ENCODE measurements at places on chromosomes 3 and 15.
A peak's percentile ranks its signal among the peaks of the same experiment; 100 is the strongest.

GRCh38 chr3:128554100-128554464 lies 61.1 kb upstream of the GATA2 start:
- DNase-seq, result no peak

DNA sequence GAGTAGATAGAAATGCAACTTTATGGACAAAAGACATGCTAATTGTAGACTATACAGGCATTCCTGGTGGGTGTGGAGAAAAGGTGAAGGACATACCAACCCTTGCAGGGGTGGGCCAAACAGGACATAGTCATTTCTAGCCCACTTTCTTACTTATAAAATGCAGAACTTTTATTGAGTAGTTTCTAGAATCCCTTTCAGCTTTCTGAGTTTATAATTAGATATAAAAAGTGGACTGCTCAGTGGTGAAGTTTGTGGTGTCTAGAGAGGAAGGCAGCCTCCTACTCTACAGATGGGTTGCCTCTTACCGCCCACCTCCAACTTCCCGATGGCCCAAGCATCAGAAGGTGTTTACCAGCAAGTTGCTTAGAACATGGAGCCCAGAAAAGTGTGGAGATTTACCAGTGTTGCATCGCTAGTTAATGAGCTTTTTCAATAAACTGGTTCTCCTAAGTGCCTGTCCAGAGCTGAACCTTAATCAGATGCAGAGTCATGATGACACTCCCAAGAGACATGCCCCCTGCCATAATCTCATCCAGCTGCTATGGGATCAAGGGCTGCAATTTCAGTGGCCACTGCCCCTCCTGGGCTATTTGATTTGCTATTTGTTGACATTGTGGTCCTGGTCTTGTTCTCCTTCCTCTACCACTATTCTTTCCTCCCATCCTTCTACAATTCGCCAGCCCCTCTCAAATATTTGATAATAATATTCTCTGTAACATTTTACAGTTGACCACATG lies 77.5 kb upstream of the STRIT1 start:
- DNase-seq, result no peak

- DNase-seq, result no peak
Measured at GRCh38 chr3:30302027-30302426, 304.4 kb upstream of the TGFBR2 start.

DNA sequence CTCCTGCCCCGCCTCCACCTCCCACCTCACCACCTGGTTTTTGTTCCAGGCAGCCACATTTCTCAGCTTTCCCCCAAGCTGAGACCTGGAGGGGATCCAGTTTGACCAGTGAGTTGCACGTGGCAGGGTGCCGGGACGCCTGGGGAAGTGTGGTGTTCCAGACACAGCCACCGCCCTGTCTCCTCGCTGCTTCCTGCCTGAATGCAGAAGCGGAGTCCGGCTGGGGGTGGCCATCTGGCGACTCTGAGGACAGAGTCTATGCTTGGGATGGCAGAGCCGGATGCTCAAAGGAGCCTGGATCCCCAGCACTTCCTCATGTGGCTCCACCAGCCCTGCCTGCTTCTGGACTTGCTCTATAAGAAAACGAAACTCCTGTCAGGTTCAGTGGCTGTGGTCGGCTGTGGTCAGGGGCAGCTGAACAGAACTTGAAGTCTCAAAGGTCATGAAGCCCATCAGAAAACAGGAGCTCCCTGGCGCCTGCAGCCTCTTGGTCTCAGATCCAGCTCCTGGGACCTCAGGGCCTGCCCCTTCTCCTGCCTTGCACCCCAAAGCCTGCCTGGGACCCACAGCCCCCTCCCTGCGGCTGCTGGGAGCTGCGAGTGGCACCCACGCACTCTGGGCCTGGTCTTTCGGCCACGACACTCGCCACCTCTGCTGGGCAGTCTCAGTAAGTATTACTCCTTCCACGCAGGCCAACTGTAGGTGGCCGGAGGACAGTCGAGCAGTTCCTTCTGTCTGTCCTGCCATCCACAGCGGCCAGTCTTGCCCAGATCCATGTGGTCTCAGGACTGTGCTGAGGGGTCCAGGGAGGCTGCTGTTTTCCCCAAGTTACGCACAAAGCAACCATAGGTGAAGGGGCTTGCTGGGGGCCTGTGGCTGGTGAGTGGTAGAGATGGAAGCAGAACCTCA lies 112.8 kb upstream of the MEF2A start:
- no peak for DNase-seq

DNA sequence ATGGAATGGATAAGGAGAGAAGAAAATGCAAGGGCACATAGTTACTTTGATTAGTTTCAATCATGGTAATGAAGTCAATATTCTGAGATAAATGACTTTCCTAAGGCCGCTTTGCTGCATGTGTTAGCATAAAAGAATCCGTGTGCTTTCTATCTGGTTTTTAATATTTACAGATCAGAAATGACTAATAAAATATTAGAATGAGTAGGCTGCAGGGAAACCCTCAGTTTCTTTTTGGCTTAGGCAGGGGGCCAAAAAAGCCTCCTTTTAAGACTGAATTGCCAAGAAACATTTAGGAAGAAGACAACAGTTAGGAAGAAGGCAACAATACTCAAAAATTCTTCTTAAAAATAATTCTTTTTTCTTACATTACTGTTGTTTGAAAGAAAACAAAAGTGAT lies 11.6 kb downstream of the NEK11 start:
- no peak for DNase-seq

DNA sequence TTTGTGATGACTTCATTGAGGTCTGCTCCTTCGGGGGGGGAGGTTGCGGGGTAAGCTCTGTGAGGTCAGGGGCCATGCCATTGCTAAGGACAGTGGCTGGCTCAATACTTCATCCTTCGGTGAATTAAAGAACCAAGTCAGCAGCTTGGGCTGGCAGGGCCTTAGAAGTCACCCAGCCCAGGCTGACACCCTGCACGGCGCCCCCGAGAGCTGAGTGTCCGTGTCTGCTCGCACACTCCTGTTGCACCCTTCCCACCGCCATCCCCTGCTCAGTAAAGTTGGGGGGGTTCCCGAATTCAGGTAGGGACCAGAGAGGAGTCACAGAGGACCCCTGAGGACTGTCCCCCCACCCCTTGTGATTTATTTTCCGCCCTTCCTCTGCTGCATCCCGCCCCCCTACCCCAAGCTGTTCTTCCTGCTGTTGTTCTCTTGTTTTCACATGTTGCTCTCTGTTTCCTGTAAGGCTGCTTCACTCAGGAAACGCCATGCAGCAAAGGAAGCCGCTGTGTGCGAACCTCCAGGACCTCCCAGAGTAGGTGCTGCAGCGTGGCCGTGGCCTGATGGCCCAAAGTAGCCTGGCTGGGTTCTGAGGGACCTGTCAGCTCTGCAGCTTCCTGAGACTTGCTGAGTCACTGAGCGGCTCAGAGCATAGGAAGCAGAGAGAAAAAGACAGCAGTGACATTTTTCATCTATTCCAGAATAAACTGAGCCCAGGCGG lies 14.4 kb downstream of the EFCC1 start:
- DNase-seq, result no peak

DNA sequence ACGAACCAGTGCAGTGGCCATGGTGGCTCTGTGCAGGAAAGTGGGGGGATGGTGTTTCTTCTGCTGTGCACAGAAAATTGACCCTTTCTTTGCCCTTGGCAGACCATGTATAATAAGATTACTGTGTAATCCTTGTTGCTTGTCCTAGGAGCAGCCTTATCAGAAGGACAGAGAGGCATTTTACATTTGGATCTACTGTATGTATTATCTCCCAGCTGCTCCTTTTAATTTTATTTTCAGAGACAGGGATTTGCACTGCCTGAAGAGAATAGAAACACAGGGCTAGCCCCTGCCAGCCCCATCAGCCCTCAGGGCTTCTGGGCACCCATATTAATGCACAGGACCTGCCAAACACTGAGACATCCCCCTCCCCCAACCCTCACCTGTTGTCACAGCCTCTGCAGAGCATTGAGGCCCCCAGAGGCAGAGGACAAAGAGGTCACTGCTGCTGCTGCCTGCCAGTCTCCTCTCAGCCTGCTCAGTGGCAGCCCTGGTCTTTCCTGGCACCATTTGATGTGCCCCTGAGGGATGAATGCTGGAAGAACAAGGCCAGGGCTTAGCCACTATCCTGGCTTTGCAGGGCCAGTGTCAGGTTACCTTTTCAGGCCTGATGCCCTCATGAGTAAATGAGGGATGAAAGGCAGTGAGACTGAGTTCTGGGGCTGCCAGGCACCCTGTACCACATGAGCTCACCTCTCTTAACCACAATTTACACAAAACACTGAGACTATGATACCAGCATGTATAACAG lies 533.4 kb downstream of the NTRK3 start:
- peak; percentile 62 for DNase-seq

- no peak for DNase-seq
Measured at GRCh38 chr3:39255503-39256325, 24.1 kb downstream of the CX3CR1 start.

GRCh38 chr15:79009379-79009778 lies 64.5 kb upstream of the CTSH start:
- DNase-seq, result no peak

DNA sequence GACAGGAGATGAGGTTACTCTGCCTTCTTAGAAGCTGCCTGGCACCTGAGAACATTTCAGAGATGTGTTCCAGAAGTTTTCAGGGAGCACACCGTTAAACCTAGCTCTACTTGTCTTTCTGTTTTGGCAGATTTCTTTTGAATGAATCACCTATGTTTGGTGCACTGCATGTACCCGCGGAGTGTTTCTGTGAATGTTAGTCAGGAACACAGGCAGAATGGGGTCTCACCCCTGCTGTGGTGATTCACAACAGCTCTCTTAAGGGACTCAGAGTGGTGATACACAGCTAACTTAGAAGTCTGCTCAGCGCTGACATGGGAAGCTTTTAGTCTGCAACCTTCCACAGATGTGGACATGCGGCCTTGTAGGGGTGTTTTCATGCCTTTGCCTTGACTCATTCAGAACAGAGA lies 24.0 kb downstream of the TSEN2 start:
- DNase-seq, result no peak

- DNase-seq, result peak; percentile 71
Measured at GRCh38 chr3:39142067-39142466, 11.3 kb downstream of the CSRNP1 start.

GRCh38 chr3:113423699-113424098 lies 17.6 kb downstream of the CFAP44 start:
- DNase-seq, result no peak

DNA sequence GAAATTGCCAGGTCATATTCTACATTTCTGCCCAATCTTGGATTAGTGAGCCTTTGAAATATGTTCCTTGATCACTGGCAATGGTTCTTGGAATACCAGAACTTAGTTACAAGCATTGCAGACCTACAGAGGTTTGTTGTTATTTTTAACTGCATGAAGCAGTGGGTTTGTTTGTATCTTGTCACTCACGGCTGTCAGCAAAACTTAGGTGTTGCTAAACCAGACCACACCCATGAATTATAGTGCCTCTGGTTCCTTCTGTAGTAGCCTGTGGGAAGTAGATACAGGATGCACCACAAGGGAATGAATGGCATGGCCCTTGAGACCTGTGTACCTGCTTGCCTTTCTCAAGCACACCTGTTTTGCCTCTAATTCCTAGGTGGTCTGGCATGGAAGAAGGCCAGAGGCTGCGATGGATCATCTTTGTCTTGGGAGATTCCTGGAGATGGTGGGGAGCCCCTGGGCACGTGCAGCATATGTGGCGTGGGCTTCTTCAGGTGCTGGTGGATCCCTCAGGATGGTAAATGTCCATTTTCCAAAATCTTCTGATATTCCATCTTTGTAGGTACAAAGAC lies 138.8 kb downstream of the SNRPN start:
- no peak for DNase-seq

DNA sequence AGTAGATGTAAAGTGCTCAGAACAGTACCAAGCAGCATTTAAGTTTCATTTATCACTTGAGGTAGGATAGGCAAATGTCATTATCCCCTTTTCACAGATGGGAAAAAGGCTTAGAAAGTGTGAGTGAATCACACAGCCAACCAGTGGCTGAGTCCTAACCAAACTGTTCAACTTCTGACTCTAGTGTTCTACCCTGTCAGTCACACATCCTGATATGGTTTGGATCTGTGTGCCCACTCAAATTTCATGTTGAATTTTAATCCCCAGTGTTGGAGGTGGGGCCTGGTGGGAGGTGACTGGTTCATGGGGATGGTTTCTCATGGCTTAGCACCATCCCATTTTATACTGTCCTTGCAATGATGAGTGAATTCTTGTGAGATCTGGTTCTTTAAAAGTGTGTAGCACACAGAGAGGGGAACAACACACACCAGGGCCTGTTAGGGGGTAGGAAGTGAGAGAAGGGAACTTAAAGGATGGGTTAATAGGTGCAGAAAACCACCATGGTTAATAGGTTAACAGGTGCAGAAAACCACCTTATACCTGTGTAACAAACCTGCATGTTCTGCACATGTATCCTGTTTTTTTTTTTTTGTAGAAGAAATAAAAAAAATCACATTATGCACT lies 304.7 kb downstream of the SUCLG2 start:
- DNase-seq, result no peak

DNA sequence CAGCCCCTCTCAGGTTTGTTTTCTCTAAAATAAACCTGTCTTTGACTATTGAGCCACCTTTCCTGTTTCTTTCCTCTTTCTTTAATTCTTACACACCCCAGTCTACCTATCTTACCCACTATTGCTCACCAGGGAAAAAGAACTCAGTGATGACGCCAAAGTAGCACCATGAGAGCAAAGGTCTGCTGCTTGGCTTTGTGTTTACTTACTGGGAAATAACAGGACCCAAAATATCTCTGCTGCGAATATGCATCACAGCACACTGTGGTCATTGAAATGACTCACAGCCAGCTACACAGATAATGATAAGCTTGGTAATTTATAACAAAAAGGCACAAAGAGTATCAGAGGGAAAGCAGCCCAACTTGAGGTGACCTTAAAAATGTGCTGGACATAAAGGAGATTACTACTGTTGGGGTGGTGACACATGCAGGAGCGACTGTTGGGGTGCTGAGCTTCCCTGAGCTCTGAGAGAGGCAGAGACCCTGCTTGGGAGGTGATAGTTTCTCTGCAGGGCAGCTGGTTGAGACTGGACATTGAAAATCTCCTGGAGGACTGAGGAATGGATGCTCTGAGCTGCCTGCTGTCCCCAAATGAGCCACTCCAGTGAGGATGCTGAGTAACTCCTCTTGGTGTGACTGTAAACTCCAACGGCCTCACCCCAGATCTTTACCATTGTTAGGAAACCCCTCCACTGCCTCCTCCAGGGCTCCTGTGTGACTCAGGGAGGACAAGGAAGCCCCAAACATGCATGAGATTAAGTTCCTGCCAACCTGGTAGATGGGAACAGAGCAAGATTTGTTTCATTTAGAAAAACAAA lies 14.5 kb downstream of the EFCAB12 start:
- DNase-seq, result no peak

- no peak for DNase-seq
Measured at GRCh38 chr15:67680641-67681040, 138.1 kb downstream of the MAP2K5 start.

Measured in NCI-H2029 treated with DMSO at 0.1 percent for 48 hours (cell line).